A549 (cell line): ENCODE measurements at places on chromosomes 2 and 18. TPM values are rescaled to one million over a fixed set of nuclear protein-coding genes. Genes with fewer than 3 reads are reported as not detected.

GRCh38 chr2:224638301-224638823, 53.2 kb upstream of the CUL3 start:
- no peak for DNase-seq

Gene CLIP4
- polyA plus RNA-seq, result 38.6 to 53.6 TPM (median 51.1 TPM) in 3 replicates

DNA sequence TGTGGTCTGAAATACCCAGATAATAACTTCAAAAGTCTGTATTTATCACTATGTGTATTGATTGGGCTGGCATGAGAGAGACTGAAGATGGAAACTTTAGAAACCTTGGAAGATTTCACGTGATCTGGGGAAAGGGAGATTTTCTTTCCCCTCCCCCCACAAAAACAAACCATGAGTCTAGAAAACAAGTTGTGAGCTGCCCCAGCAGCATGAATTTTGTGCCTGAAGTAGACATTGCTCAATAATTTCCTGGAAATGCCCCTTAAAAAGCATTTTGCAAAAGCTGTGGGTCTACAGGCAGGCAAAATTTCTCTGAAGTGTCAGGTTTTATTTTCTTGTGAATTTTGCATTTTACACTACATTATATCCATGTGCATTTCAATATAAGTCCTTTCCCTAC, 101.8 kb downstream of the ETAA1 start:
- DNase-seq, result no peak

GRCh38 chr2:138113871-138114525, 149.7 kb downstream of the HNMT start:
- no peak for DNase-seq

DNA sequence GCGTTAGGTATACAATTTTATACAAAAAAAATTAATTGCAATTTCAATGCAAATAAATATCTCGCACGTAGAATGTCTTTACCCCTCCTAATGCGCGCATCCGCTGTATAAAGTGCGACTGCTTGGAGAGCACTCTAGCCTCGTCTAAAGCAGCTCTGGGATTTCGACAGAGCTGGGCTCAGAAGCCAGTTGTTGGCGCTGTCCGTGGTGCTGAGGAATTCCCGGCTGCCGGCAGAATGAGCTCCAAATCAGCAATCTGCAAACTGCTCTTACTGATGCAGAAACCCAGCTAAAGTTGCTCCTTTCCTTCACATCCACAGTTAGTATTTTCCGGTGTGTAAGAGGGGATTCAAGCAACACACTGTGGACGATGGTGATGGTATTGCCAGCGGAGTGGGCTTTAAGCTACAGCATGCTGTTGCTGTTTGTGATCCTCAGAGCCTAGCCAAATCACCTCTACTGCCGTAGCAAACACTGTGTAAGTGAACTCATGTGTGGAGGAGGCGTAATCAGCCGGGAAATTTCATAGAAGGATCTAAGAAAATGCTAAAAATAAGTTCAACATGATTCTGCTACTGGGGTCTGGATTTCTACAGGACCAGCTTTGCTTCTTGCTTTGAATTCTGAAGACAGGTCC, at the start of gene VWC2L:
Gene VWC2L (plus strand): TSS at position 137 of the 637 bp plus-strand sequence. CDS start 3,140 bp downstream, outside the sequence.
- peak; percentile 1 for DNase-seq

DNA sequence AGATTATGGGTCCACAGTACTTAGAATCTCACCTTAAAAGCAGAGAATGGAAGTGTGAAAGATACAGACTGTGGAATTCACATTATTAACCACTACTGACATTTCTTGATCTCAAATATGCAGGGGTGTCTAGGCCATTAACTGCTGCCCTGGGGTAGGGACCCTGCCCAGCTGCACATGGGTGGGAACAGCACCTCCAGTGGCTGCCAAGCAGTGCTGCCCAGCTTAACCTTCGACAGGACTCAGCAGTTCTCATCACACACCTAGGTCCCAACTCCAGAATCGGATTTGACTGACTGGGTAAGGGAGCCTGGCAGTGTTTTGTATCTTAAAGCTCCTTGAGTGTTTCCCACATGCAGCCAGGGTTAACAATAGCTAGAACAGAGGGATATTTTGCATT, 14.9 kb downstream of the ERFE start:
- DNase-seq, result no peak

DNA sequence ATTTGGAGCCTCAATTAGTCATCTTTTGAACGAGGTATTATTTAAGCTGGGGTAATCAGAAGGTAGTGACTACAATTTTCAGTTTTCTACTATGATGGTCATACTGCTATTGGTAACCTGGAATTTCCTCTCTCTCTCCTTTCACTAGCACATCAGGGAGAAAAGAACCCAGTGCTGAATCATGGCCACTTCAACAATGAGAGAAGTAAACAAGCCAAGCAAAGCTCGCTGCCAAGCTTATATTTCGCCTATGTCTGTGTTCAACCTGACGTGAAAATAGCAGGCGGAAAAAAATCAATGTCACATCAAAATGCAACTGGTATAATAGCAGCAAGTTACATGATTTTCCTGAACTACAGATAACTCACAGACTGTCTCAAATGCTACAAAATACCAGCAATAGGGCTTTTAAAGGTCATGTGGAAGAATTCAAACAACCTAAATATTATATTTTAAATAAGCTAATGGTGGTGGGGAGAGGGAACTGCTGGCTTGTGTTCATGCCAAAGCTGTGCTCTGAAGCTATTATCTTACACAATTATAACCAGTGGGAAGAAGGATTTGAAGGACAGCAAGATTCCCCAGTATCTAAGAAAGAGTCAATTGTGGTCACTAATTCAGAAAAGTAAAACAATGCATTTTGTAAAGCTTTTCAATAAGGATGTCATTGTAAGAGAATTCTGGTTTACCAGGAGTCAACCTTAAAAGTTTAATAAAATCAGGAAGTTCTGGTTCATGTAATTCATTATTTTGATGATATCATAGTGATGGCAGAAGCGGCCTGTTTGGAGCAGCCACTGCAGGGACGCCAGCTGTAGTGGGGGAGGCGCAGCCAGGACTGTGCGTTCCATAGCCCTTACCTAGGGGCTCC, 38.0 kb downstream of the RNF152 start:
- no peak for DNase-seq

DNA sequence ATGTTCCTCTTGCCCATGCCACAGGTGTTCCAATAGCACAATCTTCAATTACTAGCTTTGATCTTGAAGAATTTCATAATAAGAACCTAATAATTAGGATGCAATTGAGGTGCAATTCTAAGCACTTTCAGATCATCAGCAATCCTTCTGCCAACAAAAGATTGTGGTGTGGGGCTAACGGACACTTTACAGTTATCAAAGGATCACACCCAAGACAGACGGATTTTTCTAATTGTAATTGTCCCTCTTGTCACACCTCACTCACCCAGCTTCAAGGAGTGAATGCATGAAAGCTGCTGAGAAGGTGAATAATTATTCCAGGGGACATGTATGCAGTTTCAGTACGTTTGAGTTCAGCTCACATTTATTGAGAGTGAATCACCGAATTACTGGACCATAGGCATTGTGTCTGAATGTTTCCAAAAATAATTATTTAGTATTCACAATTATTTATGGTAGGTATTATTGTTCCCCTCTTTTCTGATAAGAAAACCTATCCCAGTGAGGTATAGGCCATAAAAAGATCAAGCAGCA, 438.5 kb upstream of the TRIB2 start:
- no peak for DNase-seq

Gene CMPK2
- polyA plus RNA-seq, result 0.22 to 0.41 TPM (median 0.22 TPM) in 3 replicates

- DNase-seq, result no peak
Observed at GRCh38 chr2:54083021-54083420, 32.4 kb upstream of the ACYP2 start.

DNA sequence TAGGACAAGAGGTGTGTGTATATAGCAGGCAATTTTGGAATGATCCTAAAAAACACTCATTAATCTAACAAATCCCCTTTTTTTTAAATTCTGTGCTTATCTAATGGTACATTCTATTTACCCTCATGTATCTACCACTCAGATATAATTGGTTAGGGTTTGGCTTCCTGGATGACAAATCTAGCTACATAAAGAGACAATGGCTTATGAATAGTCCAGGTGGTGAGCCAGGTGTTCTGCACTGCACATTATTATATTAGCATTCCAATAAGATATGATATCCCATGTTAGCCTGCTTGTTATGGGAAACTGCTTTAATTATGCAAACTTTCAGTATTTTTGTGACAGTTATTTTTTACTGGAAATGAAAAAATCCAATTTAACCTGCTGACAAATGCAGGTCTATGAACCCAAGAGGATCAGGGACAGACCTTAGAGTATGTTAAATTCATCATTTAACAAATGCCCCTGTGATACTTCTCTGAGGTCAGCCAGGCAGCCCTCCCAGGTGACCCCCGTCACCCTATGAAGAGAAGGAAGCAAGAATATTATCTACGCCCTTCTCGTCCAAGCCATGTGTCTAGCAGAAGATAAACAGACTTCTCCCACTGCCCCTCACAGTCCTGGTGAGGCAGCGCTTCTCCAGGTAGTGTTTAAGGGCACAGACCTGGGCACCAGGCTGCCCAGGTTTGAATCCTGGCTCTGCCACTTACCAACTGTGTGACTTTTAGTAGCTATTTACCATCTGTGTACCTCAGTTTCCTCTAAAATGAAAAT, 83.0 kb downstream of the ADD2 start:
- DNase-seq, result no peak

Gene UPP2
- polyA plus RNA-seq, result not detected in 3 replicates

- no peak for DNase-seq
Observed at GRCh38 chr18:47831351-47831750, 99.1 kb downstream of the SMAD2 start.
